Astrocyte (in vitro differentiated cells and primary cell): ENCODE measurements at places on chromosomes 1 and 21. TPM values are rescaled to one million over a fixed set of nuclear protein-coding genes. Genes with fewer than 3 reads are reported as not detected.

GRCh38 chr1:38818175-38818976, 41.2 kb downstream of the RRAGC start:
- DNase-seq, result no peak

The NPR1 gene
- total RNA-seq, result 0.07 and 0.11 TPM in 2 replicates

- no peak for DNase-seq
Observed at GRCh38 chr1:153563991-153564390, 1.7 kb downstream of the S100A2 start.

- DNase-seq, result no peak
Observed at GRCh38 chr21:25688275-25689155, 46.2 kb downstream of the ATP5PF start.

- no peak for DNase-seq
Observed at GRCh38 chr1:203629016-203629506, 2.4 kb downstream of the ATP2B4 start.

The LRRC71 gene
- 0.14 TPM in 1 of 2 replicates, not detected in the other for total RNA-seq

The FMO3 gene
- not detected in 2 replicates for total RNA-seq
